ENCODE measurements at places on chromosomes 16 and 17.

DNA sequence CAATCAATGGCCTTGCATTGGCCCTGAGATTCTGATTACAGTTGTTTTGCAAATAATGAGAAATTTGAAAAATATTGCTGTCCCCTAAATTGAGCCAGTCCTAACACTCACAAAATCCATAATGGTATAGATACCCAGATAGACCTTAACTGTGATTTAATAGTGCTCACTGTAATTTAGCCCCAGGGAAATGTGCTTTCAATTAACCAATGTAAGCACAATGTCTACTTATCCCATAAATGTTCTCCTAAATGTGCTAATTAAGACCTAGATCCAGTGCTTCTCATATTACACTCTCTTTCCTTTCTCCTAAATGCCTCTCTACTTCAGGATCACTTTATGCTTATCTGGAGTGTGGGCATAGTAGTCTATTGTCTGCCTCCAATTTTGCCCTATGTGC is 417.8 kb upstream of the CCL2 start:
- no peak for DNase-seq

DNA sequence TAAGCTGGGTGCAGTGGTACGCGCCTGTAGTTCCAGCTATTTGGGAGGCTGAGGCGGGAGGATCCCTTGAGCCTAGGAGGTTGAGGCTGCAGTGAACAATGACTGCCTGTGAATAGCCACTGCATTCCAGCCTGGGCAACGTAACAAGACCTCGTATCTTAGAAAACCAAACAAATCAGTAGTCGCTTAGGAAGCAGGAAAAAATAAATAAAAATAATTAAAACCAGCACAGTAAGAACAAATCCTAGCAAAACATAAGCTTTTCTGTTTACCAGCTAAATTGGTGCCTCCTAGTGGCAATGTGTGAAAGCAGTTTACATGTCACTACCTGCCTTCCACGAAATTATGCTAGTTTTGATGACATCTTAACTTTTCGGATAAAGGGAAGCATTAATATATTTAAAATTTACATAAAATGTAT is 1.3 kb downstream of the ARMC5 start:
- DNase-seq, result peak; percentile 56

GRCh38 chr16:67517661-67518423 is 10.8 kb upstream of the RIPOR1 start:
- DNase-seq, result no peak

DNA sequence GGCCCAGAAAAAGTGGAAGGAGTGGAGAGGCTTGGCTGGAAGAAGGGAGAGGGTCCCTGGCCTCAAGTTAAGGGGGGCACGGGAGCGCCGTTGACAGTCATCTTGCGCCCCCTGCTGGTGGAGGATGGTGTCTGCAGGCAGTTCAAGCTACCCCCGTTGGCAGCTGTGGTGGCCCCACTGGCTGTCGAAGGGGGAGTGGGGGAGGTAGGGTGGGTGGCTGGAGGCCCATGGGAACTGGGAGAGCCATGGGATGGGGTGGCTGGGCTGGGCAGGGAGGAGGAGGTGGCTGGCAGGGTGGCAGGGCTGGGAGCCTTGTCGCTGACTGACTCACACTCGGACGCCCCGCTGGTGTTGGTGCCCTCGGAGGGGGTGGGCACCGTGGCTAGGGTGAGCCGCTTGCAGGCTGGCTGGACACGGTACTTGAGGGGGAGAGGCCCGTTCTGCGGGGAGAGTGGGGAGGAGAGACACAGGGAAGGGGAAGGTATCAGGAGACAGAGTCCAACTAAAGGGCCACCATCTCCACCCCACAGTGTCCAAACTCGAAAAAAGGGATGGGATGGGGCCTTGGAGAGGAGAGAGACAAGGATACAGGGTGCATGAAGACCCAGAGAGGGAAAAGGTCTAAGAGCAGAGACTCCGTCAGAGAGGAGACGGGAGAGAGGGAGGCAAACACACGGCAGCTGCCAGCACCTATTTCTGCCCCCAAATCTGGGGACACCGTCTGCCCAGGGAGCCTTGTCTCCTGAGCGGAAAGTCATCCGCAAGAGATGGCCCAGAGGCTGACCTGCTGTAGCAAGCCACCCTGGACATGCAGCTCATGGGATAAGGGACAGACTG is 5.2 kb downstream of the CISD3 start:
- peak; percentile 75 for DNase-seq

DNA sequence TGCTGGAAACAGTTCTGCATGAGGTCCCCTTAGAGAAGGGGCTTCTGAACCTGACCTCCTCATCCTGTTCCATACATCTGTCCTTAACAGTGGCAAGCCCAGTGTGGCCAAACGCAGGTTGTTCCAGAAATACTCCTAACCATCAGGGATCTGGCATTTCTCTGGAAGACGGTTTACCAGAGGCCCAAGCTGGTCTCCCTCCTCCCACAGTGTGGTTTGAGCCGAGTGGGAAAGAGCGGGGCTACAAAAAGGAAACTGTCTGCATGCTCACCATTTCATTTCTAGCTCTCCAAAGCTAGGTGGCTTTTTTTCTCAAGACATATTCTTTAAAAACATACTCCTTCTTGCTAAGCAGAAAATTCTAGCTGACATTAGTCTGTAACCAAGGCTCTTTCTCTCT is 6.0 kb downstream of the MXRA7 start:
- DNase-seq, result no peak

DNA sequence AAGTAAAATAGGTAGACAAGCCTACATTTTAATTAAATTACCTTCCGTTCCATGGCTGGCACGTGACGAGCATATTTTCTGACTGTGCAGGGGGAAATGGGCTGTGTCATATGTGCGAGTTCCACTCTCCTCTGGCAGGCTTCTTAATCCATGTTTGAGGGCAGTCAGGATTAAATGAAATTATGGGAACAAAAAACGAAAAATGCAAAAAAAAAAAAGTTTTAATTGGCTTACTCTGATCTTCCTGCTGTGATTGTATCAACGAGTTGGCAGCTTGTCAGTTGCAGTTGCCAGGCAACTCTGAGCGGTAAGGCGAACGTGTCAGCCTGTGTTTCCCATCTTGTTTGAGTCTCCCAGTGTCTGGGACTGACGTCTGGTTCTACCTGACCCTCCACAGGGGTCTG is 302.9 kb upstream of the XYLT1 start:
- no peak for DNase-seq

- no peak for DNase-seq
Observed at GRCh38 chr16:68379472-68380347, 68.6 kb downstream of the SMPD3 start.
